ENCODE measurements at places on chromosomes 13 and 19.

- ATAC-seq: peak; percentile 59
Observed at GRCh38 chr19:17107546-17108452, 32.2 kb downstream of the MYO9B start.

- ATAC-seq: no peak
Observed at GRCh38 chr13:54232700-54233099, 1204.1 kb downstream of the OLFM4 start.

GRCh38 chr19:13094106-13094504, 8.6 kb downstream of the LYL1 start:
- ATAC-seq: no peak

DNA sequence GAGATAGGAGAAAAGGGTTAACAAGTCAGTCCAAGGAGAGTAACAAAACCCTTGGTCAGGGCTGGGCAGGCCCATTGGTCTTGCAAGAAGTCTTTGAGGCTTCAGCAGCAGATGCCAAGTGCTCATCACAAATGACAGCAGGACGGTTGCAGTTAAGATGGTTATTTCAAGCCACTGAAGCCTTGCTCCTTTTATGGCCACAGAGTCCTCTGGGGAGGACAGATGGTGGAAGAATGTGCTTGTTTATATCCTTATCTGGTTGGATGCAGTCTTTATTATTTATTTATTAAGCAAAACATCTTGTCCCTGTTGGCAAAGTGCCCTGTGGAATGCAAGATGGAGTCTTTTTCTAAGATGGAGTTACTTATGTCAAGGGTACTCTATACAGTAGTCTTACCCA, 19.2 kb upstream of the ZNF331 start:
- no peak for ATAC-seq

DNA sequence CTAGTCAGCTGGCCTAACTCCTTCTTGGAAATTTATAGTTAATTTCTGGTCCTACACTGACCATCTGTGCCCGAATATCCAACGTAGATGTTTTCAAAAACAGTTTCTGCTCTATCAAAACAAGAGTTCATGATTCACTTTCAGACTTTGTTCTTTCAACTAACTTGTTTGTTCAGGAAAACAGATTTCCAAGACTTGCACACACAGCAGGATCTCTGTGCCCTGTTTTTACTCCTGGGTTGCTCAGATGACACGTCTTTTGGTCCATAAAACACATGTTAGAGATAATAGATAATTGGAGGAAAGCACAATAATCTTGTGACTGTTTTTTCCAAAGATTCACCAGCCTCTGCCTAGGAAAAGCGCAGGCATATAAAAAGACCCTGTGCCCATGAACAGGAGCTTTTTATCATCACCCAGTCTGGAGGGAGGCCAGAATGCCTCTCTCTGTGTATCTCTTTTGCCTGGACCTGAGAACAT, 218.0 kb downstream of the IRS2 start:
- ATAC-seq: no peak

- ATAC-seq: no peak
Observed at GRCh38 chr13:47809411-47809810, 191.7 kb downstream of the SUCLA2 start.

DNA sequence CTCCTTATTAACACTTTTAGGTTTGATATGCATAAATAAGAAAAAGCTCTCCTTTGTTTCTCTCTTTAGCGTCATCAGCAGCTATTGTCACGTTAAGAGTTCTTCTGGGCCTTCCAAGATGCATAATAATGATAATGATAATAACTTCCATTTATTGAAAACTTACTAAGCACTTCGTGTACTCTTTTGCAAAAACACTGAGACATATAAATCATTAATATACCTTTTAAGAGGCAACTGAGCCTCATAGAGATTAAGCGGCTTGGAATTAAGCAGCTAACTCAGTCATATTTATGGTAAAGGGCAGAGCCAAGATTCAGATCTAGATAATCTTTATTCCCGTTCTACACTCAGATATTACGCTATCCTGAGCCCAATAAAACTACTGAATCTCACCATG, 1105.1 kb downstream of the OLFM4 start:
- ATAC-seq: no peak

GRCh38 chr13:44306371-44307192, 67.0 kb upstream of the SERP2 start:
- no peak for ATAC-seq

GRCh38 chr19:58305932-58306323, 751 bp downstream of the ERVK3-1 start:
- no peak for ATAC-seq

- peak; percentile 88 for ATAC-seq
Observed at GRCh38 chr19:43765109-43765876, 10.5 kb upstream of the SMG9 start.

GRCh38 chr13:37379841-37380240, 218.7 kb downstream of the POSTN start:
- ATAC-seq: no peak

GRCh38 chr19:51615991-51616390, 14.2 kb downstream of the SIGLEC5 start:
- no peak for ATAC-seq

- no peak for ATAC-seq
Observed at GRCh38 chr19:2546128-2547032, 70.5 kb downstream of the GADD45B start.

GRCh38 chr13:113267642-113268405, 29.2 kb upstream of the LAMP1 start:
- ATAC-seq: no peak

DNA sequence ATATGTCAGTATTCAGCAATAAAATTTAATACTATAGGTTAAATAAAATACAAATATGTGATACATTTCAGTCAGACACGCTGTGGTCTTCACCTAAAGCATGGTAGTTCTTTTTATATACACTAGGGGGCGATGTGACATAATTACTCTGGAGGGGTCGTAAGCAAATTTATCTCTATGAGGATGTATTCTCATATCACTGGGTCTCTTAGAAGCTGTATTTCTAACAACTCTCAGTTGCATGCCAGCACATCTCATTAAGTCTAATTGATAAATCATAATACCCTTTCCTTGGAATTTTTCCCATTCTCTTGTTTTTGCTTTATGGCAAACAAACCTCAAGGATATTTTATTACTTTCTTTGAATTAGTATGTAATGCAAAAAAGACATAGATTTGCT, 3.9 kb upstream of the PCDH17 start:
- ATAC-seq: no peak

DNA sequence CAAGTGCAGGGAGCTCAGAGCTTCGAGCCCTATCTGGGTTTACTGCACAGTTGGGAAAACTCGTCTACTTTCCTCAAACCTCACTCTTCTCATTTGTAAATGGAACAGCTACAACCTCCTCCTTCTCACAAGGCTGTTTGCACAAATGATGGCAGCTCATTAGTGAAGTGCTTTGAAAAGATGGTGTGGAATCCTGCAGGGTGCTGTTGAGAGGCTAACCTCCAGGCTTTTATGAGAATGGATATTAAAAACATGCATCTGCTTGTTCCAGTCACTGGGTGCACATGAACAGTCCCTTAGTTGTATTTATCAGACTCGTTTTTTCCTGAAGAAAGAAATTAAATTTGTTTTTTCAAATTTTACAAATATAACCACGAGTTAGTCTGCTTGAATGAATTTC, 36.6 kb downstream of the PCDH8 start:
- no peak for ATAC-seq

DNA sequence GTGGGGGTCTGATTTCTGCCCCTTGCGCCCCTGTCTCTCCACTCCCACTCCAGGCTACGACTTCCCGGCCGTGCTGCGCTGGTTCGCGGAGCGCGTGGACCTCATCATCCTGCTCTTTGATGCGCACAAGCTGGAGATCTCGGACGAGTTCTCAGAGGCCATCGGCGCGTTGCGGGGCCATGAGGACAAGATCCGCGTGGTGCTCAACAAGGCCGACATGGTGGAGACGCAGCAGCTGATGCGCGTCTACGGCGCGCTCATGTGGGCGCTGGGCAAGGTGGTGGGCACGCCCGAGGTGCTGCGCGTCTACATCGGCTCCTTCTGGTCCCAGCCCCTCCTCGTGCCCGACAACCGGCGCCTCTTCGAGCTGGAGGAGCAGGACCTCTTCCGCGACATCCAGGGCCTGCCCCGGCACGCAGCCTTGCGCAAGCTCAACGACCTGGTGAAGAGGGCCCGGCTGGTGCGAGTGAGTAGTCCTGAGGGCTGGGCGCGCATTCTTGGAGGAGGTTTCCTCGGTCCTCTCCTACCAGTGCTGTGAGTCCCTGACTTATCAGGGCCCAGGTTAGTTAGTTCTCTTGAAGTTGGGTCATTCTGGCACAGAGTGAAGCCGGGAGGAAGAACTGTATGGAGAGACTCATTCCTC, 12.7 kb downstream of the EHD2 start:
- no peak for ATAC-seq

DNA sequence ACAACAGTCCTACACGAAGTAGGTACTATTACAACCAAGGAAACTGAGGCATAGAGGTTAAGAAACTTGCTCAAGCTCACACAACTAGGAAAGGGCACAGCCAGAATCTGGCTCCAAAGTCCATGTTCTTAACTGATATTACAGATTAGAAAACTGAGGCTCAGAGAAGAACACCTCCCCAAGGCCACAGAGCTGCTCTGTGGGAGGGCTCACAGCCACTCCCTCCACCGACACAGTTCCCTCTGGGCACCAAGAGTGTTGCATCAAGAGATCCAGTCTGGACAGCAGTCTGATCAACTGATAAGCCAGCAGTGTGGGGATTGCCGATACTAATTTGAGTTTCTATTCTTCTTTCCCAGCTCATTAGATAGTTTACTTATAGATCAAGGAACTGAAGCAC, 29.5 kb downstream of the SLC15A1 start:
- no peak for ATAC-seq

DNA sequence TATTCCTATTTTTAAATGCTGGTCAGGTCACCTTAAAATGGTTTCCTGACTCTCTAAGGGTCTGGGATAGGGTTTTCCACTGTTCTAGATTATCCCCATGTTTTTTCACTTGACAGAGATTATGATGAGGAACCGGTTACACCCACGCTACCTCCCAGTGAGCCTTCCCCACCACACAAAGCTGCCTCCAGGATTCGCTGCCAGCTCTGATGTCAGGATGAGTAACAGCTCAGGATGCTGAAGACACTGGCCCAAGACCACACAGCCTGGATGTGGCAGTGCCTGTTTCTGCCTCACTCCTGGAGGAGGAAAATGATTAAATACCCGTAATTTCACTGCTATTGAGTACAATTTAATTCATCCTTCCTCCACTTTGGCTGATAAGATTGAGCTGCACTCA, 22.9 kb downstream of the ZNF114 start:
- no peak for ATAC-seq

DNA sequence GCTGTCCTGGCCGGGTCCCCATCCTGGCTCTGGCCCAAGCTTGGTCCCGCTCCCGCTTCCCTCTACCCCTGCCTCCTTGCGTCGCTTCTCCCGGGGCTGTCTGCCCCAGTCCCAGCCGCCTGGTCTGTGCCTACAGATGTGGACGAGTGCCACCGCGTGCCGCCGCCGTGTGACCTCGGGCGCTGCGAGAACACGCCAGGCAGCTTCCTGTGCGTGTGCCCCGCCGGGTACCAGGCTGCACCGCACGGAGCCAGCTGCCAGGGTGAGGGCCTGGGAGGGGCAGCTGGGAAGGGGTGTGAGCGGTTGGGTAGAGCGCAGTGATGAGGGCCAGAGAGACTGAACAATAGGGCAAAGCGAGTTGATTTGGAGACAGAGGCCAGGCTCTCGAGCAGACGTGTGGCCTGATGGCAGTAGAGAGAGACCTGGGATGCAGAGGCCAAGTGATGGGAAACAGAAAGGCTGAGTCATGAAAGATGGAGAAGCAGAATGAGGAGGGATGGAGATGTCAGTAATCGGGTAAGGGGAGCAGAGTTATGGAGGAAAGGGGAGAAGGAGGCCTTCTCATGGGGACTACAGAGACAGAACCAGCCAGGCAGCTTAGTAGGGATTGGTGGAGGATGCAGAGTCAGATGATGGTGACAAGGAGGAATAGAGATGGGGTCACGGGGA, 9.4 kb downstream of the LTBP4 start:
- peak; percentile 3 for ATAC-seq

GRCh38 chr13:28049215-28049614, 51.2 kb downstream of the FLT3 start:
- ATAC-seq: no peak

GRCh38 chr19:35742121-35742724, at the start of gene IGFLR1:
Gene IGFLR1 (minus strand): TSS chr19:35742452. CDS start chr19:35741180, 1,272 bp downstream.
- no peak for ATAC-seq

GRCh38 chr13:30047154-30047874, 196.9 kb upstream of the UBL3 start:
- peak; percentile 54 for ATAC-seq

DNA sequence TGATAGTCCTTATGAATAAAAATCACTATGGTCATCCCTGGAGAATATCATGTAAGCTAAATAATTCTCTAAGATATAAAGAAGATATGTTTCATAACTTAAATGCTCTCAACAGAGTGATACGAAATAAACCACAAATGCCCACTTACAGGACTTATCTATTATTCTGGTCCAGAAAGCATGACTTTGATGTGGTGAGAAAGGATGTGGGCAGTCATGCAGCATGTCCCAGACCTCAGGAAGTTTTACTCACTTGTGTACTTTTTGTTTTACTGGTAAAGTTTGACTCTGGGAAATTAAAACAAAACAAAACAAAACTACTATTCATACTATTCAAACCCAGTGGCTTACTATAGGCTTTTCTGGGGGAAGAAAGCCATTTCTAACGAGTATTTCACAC, 483.2 kb upstream of the SLITRK6 start:
- no peak for ATAC-seq

GRCh38 chr13:92967923-92968322, 258.7 kb upstream of the GPC6 start:
- no peak for ATAC-seq

GRCh38 chr19:58398545-58398944, 3.1 kb downstream of the RNF225 start:
- ATAC-seq: no peak

DNA sequence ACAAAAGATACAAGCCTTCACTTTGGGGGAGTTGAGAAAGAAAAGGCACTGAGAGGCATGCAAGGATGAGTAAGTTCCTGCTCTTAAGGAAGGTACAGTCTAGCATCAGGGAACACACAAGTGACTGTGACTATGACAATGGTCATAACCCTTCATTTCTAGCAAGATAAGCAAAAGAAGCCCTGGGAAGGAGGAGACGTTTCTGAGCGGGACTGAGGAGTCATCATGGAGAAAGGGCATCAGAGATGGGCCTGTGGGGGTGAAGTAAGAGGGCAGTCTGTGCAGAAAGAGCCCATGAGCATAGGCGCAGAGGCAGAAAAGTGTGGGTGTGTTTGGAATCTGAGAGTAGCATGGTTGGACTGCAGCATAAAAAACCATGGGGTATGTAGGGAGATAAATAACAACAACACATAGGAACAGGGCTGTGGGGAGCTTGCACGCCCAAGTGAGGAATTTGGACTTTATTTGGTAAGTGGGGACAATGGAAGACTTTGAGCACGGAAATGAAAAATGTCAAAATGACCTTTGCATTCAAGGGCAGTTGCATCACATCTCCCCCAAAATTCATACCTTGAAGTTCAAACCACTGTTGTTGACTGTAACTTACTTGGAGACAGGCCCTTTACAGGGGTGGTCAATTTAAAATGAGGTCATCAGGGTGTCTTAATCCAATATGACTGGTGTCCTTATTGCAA, 86.7 kb downstream of the MBNL2 start:
- no peak for ATAC-seq

GRCh38 chr13:106573868-106574267, 5.9 kb upstream of the ARGLU1 start:
- ATAC-seq: no peak
